Posterior vena cava (tissue), 2 donors: ENCODE measurements at places on chromosomes 5 and 9. TPM values are rescaled to one million over a fixed set of nuclear protein-coding genes. Genes with fewer than 3 reads are reported as not detected.

MARCOL gene
- total RNA-seq = not detected

CDKN2A gene
- 1.4 TPM for total RNA-seq

SNAPC3 gene
- 31.0 TPM for total RNA-seq

PCDHA4 gene
- 0.32 TPM for total RNA-seq

EQTN gene
- total RNA-seq = not detected

SEMA6A gene
- 24.9 TPM for total RNA-seq

GARNL3 gene
- total RNA-seq = 40.4 TPM

WNK2 gene
- 39.5 TPM for total RNA-seq
